Dermis microvascular lymphatic vessel endothelial cell (primary cell): ENCODE measurements at places on chromosomes 2 and 18. TPM values are rescaled to one million over a fixed set of nuclear protein-coding genes. Genes with fewer than 3 reads are reported as not detected.
A peak's percentile ranks its signal among the peaks of the same experiment; 100 is the strongest.

The MAL gene
- total RNA-seq, result not detected in 2 replicates

The TXNDC2 gene
- under 0.01 TPM in 1 of 2 replicates, not detected in the other for total RNA-seq

The BOLA3 gene
- 12.1 and 19.4 TPM in 2 replicates for total RNA-seq

The UCN gene
- total RNA-seq, result 0.13 and 0.51 TPM in 2 replicates

The ALPP gene
- total RNA-seq, result not detected in 2 replicates

The STK39 gene
- 1.5 and 2.8 TPM in 2 replicates for total RNA-seq

The DAPL1 gene
- total RNA-seq, result not detected in 2 replicates

DNA sequence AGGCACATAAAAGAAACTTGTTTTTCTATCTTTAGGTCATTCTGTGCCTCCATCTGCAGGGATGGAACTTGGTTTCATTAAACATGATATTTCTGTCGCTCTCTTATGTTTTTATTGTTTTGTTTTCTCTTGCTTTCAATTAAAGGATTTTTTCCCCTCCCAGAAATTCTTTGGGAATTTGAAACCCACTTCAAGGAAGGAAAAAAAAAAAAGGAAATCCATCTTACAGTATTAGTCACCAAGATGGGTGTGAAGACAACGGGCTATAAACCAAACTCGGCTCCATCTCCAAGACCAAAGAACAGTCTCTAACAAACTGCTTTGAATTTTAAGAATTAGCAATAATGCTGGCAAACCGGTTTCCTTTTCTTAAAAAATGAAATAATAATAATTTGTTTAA is 244.1 kb downstream of the BCL11A start:
- no peak for DNase-seq

DNA sequence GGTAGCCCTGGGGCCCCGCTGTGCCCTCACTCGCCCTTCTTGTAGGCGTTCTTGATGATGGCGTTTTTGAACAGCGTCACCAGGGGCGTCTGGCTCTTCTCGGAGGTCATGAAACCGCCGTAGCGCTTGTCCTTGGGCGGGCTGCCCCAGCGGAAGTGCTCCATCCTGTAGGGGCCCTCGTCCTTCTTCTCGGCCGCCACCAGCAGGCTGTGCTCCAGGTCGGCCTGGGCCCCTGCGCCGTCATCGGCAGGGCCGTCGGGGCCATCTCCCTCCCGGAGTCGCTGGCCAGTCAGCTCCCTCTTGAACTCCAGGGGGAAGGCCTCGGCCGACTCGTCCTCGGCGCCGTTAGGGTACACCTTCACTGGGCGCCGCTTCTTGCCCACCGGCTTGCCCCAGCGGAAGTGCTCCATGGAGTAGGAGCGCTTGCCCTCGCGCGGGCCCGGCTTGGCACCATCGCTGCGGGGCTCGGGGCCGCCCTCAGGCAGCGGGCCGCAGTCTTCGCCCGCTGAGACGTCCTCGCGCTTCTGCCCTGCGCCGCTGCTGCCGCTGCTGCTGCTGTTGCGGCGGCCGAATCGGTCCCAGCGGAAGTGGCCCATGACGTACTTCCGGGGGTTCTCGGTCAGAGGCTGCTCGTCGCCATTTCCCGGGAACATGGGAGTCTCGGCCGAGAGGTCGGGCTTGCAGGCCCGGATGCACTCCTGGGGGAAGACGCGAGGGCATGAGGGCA is 7.2 kb downstream of the POMC start:
- peak; percentile 32 for DNase-seq

- DNase-seq, result peak; percentile 69
These were observed 140.9 kb downstream of the CAPN13 start for GRCh38 chr2:30666266-30666874.

DNA sequence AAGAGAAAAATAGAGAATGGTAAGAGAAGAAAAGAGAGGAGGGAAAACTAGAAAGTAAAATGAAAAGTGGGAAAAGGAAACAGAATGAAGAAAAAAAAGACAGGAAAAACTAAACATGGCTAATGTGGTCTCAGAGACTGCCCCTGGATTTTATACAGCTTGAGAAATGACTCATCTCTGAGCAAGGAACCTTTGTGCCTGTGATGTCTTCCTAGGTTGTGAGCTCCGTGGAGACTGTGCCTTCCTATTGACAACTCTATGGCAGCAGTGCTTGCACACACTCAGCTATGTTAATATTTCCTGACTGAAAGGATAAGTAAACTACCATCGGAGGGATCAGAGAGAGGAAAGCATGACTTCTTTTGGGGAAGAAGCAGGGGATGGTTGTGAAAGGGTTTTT is 203.8 kb downstream of the RDH14 start:
- peak; percentile 80 for DNase-seq

GRCh38 chr2:65436824-65437221 is 4.4 kb upstream of the SPRED2 start:
- DNase-seq, result no peak

- DNase-seq, result no peak
These were observed 66.9 kb downstream of the CIB4 start for GRCh38 chr2:26574066-26574899.

- no peak for DNase-seq
These were observed 266.5 kb downstream of the EIPR1 start for GRCh38 chr2:3110994-3111666.

- no peak for DNase-seq
These were observed 129.3 kb downstream of the MARCHF4 start for GRCh38 chr2:216243026-216243425.

DNA sequence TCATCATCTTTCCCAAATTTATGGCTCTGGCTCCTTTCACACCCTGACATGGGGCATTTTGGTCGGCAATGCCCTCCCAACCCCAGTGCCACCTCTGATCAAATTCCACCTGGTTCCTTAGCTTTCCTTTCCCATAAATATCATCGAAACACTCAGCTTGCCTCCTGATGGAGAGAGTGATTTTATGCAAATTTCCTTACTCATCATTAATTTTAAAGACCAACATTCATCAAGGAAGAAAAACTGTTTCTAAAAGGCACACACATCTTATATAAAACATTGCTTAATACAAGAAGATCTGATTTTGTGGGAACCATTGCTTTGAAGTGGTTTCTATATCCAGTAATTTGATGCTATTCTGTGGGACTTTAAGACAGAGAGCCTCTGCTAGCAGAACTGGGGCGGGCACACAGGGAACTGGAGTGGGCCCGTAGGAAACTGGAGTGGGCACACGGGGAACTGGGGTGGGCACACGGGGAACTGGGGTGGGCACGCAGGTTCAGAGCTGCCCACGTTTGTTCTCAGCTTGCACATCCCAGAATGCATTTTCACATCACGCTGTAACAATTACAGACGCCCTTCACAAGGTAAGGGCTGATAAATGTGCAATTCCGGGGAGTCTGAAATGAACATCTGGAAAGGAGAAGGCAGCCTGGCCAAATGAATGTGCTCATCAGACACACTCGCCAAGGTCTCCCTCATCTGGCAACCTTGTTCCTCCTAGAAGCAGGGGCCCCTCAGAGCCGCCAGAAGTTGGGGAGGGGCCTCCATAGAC is 174.2 kb downstream of the RTP5 start:
- DNase-seq, result no peak

GRCh38 chr2:166373539-166373938 is 2.2 kb downstream of the SCN9A start:
- DNase-seq, result no peak

DNA sequence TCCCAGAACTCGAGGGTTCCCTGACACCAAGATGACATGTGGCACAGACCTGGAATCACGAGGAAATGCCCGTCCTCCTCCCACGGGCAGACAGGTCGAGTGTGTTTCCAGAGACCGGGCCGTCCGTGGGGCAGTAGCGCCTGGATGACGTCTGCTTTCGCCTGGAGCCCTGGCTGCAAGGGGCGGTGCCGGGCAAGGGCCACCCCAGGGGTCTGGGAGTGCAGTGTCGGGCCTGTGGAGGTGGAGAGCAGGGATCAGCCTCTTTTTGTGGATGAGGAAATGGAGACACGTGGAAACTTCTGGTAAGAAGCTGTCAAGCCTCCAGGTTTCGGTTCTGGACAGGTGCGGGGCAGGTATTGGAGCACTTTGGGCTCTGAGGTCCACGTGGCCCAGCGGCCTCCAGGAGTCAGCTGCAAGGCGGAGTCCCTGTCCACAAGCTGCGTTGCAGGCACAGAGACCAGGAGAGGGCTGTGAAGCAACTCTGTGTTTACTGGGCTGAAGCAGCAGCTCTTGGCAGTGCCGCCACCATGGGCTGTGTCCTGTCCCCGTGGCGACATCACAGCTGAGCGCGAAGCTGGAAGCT is 25.6 kb downstream of the NFATC1 start:
- no peak for DNase-seq

- peak; percentile 85 for DNase-seq
These were observed 34.1 kb downstream of the WDR35 start for GRCh38 chr2:19955544-19956422.
